ENCODE measurements at places on chromosomes 1 and 21. TPM values are rescaled to one million over a fixed set of nuclear protein-coding genes. Genes with fewer than 3 reads are reported as not detected.

DNA sequence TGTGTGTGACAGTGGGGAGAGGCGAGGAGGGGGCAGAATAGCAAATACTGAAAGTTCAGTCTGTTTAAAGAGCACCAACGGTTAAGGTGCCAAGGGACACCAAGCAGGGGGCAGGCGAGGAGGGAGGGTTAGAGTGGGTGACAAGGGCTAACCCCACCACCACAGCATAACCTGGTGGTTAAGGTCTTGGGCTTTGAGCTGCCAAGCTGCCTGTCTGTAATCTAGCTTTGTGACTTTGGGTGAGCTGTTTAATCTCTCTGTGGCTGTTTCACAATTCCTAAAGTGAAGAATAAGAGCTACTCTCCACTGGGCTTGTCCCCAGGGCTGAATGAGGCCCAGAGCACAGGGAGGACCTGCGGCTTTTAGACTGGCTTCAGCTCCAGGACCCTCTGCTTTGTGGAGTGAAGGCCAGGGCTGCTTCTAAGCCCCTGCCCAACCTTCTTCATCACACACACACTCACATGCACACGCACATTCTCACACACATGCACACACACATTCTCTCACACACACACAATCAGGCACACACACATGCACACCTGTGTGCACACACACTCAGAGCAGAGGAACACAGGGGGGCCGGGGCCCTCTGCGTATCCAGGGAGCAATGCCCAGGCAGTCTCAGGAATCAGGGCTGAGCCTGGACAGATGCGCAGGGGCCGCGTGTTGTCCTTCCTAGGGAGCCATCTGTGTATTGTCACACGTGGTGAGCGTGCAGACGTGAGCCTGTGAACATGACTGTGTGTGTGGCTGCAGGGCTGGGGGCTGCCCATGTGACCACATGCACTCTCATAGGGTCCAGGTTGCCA is 101.6 kb upstream of the TARDBP start:
- DNase-seq: no peak

DNA sequence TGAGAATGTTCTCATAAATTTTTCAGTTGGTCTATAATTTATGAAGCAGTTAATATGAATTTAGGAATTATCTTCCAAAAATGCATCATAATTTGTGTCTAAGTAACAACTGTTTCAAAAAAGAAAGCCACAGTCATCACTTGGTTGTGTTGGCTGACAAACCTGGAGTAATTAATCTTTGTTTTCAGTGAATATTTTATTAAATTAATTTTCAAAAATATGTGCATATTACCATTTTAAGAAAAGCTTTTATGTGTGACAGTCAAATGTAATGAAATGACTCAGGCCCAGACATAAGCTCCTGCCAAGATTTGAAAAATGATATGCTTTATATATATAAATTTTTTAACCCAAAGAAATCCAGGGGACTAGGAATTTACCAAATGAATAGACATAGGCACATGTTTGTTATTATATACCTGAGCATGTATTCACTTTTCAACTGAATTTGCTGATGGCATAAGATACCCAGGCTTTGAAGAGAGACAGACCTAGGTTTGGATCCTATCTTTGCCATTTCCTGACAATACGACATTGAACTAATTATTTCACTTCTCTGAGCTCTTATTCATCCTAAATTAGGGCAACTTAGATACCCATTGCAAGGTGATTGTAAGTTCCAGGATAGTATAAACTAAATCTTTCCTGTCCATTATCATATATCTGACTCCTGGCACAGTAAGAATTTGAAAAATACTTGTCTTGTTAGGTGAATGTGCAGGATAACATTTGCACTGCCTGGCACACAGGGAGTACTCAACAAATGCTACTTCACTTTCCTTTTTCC is 729.5 kb upstream of the ADGRL2 start:
- DNase-seq: no peak

DNA sequence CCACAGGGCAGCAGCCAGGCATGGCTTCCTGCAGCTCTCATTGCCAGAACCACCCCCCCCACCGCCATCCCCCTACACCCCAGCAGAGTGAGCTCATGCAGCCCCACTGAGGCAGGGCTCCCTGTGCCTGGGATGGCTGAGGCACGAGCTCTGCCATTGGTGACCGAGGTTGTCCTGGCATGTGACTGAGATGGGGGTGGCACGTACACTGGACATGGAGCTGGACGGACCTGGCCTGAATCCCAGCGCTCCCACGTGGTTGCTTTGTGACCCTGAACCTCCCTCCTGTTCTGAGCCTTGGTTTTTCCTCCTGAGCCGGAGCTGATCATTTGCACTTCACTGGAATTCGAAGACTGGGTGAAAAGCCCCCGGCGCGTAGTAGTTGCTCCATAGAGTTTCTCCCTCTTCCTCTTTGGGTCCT is 28.3 kb downstream of the ALPL start:
- no peak for DNase-seq

- no peak for DNase-seq
These were observed 67.7 kb downstream of the MRPL39 start for GRCh38 chr21:25539606-25540005.

DNA sequence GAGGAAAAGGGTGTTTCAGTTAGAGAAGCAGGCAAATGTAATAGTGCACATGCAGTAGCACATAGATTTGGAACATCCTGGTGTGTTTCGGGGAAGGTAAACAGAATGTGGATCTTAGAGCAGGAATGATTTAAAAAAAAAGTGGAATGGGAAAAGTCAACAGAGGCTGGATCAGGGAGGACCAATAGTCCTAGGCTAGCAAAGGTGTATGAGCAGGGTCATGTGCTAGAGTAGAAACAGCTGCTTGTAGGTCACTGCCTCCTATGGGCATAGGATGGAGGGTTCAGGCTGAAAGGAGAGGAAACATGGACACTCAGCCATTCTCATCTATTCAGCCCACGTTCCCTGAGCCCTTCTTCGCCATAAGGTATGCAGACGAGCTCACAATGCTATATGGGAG is 3.7 kb upstream of the KPNA6 start:
- DNase-seq: no peak

DNA sequence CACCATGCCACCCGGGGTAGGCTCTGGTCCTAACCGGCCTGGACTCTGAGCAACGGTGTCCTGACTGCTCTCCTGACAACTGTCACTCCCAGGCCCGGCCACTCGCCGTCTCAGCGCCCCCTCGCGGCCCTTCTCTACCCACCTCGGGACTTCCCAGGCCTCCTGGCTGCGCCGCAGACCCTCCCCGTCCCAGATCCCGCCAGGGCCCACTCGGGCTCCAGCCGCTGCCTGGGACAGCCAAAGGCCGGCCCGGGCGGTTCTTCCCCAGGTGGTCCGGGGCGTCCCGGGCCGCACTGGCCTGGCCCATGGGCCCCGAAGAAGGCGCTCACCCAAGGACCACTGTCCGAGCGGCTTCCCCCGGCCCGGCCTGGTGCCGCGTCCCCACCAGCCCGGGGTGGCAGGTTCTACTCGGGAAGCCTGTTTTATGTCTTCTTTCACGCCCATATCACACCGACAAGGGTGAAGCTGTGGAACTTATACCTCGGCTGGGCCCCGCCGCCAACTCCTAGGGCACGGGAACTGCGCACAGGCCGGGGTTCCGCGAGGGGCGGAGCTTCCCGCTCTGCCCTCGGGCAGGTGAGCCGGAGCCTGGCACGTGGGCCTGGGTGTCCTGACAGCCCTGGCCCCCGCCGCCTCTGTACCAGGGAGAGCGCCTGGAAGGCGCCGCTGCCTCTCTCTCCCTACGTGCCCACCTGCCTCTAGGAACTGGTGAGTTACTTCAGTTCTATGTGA is 138.3 kb downstream of the TTLL7 start:
- no peak for DNase-seq

TTLL7 gene
- total RNA-seq: 13.3 TPM

DNA sequence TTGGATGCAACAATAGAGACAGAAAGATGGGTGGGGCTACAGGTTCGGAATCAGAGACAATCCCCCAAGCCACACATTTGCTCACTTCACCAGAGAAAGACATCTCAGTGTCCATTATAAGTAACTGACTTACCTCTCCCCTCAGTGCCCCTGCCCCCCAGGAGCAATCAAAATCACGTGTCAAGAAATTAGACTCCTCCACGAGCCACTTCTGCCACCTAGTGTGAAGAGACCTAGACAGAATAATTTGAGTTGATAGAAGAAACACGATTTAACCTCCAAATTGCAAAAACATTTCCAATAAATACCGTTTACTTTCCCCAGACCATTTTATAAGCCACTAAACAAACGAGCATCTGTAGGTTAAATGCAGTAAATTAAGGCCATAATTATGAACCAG is 123.2 kb downstream of the SLC30A10 start:
- no peak for DNase-seq

DNA sequence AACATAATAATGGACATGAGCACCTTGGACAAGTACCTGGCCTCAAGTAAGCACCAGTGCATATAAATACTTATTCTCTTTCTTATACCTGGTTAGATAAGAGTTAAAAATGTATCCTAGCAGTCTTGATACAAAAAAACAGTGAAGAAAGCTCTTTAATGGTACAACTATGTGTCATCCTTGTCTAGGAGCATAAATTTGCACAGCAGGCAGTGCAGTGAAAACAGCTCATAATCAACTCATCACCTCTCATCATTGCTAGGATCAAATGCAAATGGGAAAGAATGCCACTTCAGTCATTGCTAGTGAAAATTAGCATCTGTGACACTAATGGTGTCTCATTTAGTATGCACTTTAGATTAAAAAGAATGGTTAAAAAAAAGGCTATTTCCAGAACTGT is 7.6 kb downstream of the SAMSN1 start:
- no peak for DNase-seq

DNA sequence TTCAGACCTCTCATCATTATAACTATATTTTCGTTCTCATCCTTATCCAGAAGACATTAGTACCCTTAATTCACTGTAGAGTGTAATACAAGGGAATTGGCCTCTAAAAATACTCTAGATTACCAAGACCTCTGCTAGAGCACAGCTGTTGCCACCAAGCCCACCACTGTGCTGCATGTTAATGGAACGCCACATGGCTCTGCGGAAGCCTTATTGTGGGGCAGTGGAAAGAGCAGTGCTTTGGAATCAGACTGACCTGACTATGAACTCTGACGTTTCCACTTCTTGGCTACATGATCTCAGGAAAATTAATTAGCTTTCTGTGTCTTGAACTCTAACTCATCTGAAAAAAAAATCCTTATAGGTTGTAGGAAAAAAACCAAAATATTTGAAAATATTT is 222.1 kb downstream of the LMX1A start:
- no peak for DNase-seq

- DNase-seq: peak; percentile 12
These were observed at the start of gene SYPL2 for GRCh38 chr1:109466452-109467300. TSS of gene SYPL2 (plus strand) at chr1:109466546. CDS start at chr1:109466844, 298 bp downstream.

DNA sequence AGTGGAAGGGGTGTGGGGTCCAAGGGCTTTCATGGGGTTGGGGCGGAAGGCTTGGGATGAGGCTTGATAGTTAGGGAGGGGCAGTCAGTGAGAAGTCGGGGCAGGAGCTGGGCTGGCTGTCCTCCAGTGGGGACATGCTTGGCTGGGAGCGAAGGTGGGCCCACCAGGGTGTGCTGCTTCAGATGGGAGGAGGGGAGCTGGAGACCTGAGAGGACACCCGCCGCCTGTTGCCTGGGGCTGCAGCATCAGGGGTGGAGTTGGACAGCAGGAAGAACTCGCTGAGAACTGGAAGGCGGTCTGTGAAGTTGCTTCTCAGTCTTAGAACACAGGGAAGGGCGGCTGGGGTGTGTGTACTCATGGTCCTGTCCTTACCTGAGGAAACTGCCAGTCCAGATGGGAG is 1.6 kb downstream of the THEM5 start:
- DNase-seq: no peak

GRCh38 chr21:14241297-14241696 is 25.3 kb downstream of the RBM11 start:
- no peak for DNase-seq

DNA sequence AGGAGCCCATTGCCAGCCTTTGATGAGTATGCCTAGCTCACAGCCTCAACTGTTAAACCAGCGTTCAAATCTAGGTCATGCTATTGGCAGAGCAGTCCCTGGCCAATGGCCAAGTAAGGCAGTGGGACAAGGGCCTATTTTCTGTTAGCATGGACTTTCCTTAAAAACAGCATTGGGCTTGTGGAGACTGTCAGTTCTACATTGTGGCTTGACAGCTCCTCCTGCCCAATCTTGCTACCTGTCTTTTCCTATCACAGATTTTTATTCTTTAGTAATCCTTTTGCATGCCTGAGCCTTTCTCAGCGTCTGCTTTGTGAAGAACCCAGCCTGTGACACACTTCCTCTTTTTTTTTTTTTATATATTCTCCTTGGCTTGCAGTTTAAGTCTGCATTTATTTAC is 56.4 kb downstream of the DIP2A start:
- DNase-seq: peak; percentile 13

GRCh38 chr1:3910857-3911845 is 11.1 kb upstream of the C1orf174 start:
- DNase-seq: peak; percentile 37

DNA sequence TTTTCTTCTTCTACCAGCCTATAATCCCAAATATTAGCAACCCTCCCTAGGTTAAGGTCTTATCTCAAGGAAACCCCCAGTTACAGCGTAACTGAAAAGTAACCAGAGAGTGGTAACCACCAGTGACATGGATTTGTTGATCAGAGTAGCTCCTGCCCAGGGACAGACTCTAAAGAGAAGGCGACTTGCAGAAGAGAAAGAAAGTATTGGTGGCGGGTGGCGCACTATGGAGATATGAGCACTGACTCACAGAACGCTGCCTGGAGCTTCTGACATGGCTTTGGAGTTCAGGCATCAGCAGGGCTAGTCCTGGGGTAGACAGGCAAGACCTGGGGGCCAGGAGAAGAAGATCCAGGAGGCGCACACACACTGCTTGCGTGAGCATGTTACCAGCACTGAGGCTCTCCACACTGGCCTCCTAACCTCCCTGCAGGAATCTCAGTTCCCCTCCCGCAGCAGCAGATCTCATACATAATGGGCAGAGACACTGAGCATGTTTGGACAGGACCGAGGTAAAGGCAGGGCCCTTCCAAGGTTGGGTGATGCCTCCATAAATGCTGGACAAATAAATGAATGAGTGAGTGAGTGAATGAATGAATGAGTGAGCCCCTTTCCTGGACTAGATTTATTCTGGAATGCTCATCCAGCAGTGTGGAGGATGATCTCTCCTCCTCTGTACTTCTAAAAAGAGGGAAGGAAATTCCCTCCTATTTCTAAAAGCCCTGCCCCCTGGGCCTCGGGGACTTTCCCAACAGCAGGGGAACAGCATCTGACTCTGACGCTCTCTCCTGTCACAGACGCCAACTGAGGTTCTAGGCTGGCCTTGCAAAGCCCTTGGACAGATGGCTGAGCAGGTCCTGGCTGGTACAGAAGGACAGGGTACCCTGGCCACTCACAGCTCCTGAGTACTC is 175.5 kb downstream of the CLIC6 start:
- peak; percentile 71 for DNase-seq

GRCh38 chr21:33828083-33828482 is 87.5 kb downstream of the ATP5PO start:
- DNase-seq: no peak

WNT3A gene
- not detected for total RNA-seq

DNA sequence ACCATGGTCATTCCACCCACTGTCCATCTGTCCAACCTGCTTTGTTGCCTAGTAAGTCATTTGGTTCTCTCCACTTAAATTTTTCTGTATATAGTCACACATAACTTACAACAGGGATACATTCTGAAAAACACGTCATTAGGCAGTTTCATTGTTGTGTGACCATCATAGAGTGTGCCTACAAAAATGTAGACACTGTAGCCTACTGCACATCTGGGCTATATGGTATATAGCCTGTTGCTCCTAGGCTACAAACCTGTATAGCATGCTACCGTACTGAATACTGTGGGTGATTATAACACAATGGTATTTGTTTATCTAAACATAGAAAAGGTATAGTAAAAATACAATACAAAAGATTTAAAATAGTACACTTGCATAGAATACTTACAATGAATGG is 10.0 kb upstream of the NPL start:
- DNase-seq: peak; percentile 7

All from IMR-90 (cell line).